ENCODE measurements at places on chromosomes 11 and 22.

DNA sequence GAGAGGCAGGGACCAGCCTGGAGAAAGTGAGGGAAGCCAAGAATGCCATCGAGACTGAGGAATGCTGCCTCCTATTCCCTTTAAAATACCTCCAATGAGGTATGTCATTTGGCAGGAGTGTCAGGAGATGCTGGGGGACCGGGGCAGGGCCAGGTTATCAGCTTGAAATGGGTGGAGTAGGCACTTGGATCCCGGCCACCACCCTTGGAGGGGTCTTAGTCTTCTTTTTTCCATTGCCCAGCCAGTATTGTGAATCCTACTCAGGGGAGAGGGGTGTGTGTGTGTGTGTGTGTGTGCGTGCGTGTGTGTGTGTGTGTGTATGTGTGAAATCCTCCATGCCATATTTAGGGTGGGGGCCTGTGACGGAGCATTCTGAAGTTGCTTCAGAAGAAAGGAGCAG, 116.2 kb downstream of the ZBTB16 start:
- DNase-seq = no peak

- no peak for DNase-seq
Observed at GRCh38 chr11:104881117-104881794, 17.0 kb downstream of the CASP12 start.

- peak; percentile 45 for DNase-seq
Observed at GRCh38 chr11:116217006-116217405, 555.8 kb downstream of the BUD13 start.

DNA sequence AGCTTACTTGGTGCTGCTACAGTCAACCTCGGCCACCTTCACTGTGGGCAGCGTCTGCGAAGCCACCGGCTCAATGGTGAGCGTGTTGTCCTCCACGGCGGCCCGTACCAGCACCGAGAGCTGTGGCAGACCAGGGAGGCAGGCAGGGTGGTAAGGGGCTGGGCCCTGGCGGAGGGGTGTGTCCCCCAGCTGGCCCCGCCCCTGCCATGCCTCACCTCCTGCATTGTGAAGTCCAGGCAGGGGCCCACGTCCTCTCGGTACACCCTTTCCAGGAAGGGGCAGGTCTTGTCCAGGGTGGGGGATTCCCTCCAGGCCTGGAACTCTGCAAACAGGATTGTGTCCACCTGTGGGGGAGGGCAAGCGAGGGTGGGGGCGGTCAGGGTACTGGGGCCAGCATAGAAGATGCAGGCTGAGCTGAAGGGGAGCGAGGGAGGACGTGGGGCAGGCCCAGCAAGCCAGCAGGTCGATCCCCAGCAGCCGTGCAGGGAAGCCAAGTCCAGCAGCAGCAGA, 12.8 kb downstream of the RAB3IL1 start:
- DNase-seq = no peak

DNA sequence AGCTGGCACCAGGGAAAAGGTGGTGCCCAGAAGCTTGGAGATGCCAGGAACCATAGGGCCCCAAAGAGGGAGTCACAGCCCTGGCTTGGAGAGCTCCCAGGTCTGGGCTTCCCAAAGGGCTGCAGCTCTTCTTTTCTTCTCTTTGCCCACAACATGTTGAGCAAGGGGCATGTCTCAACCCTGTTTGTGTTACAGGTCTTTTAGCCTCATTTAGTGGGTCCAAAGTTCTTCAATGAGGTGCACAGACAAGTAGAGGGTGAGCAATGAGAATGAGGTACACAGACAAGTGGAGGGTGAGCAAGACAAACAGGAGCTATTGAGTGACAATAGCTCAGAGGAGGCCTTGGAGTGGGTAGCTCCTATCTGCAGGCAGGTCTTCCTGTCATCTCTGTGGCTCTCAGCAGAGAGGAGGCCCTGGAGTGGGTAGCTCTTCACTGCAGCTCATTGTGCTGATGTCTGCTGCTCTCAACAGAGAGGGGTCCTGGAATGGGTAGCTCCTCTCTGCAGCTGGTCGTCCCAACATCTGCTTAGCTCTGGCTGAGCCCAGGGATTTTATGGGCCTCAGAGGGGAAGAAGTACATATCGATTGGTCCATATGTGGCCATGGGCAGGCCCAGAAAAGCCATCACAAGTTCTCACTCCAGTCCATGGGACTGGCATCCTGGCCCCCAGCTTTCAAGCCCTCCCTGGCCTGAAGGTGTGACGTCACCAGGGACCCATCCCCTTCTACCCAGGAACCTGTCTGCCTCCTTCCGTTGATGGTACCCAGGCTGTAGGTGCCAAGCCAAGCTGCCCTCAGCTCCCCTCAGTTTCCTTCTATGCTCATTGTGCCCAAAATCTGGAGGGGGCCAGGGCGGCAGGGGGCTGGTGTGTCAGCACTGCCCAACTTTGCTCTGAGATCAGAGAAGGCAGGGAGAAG, 34.9 kb downstream of the WBP2NL start:
- DNase-seq = no peak

- no peak for DNase-seq
Observed at GRCh38 chr11:60972182-60973030, 926 bp downstream of the CD6 start.

DNA sequence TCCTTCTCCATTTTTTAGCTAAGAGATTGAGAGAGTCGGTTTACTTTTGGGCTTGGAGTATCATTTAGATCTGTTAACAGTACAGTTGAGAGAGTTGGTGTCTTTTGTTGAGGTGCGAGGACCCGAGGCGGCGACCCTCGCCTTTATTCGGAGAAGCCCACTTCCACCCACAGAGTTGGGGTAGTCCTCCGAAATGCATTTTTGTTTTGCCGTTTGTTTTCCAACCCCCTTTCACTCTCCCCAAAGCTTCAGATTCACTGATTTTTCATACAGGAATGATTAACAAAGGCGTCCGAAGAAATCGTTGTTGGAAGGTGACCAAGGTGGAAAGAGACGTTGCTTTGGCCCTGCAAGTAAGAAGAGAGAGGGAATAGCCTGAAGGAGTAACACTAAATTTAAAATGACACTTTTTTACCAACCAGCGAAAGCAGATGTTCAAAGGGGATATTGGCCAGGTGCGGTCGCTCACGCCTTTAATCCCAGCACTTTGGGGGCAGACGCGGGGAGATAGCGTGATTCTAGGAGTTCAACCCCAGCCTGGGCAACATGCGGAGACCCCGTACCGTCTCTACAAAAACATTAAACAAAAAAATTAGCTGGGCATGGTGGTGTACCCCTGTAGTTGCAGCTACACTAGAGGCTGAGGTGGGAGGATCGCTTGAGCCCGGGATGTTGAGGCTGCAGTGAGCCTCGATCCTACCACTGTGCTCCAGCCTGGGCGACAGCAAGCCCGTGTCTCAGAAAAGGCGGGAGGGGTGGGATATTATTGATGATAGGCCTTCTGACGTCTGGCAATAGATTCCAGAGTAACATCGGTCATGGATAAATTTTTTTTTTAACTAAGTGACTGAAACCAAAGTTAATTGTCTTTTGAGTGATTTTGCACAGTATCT, 899 bp upstream of the RAB30 start:
- no peak for DNase-seq

DNA sequence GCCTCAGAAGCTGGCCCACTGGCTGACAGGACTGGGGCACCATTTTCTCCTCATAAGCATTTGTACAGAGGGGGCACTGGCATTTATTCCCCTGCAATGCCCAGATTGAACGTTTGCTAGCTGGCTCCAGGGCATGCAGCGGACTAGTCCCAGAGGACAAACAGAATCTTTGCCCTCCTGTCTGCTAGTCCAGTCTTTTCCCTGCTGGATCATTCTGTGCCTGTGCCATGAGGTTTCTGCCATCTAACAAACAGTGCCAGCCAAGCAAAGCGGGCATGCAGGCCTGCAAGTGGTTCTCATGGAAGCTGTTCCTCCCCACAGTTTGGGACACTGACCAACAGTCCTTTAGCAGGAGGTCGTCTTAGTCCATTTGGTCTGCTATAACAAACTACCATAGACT, 53.4 kb downstream of the KCNJ1 start:
- DNase-seq = no peak

DNA sequence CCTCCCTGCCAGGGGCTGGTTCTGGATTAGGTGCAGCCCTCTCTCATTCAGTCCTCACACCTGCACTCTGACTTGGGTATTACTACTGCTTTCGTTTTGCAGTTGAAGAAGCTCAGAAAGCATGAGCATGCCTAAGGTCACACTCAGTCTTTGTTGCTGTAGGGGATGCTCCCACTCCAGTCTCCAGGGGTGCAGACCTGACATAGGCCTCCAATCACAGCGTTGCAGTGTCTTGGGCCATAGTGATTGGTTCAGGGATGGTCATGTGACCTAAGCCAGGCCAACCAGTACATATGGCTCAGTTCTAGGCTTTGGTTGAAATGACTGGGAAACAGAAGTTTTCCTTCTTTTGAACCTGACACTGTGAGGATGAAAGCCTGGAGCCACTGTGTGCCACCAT, 61.7 kb downstream of the FBXO7 start:
- no peak for DNase-seq

- DNase-seq = no peak
Observed at GRCh38 chr11:20256925-20257324, 96.7 kb upstream of the DBX1 start.

GRCh38 chr11:47233989-47234668, 14.5 kb downstream of the ACP2 start:
- DNase-seq = peak; percentile 67

DNA sequence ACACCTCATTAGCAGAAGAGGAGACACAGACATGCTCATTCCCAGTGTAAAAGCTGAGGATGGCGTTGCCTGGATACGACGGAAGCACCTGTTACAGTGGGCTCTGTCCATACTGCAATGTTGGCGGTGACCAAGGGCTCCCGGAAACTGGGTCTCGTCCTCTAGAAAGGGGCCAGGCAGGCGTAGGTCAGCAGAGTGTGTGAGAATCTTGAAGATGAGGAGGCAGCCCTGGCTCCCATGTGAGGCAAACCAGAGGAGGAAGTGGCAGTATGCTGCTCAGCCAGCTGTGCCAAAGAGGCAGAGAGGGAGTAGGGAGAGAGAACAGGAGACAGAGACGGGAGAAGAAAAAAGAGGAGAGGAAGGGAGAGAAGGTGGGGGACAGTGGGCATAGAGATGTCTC, 10.3 kb downstream of the LTO1 start:
- no peak for DNase-seq

DNA sequence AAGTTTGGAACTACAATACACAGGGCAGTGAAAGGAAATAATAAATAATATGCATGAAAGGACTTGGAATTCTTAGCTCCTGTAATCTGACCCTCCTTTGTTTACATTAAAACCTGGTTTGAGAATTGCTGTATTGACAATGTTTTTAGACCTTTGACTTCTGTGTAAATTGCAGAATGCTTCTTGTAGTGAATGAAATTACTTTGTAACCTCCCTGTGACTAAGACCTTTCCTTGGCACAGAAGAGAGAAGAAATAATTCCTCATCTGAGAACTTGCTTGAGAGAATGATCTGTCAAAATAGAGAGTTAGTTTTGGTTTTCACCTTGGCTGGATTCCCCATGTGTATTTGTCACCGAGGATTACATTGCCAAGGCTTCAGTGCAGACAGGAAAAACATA, 640.0 kb upstream of the ANO5 start:
- DNase-seq = no peak

- peak; percentile 65 for DNase-seq
Observed at GRCh38 chr11:74318241-74318932, 6.9 kb upstream of the P4HA3 start.

- no peak for DNase-seq
Observed at GRCh38 chr11:55349032-55349431, 6.0 kb downstream of the OR4A16 start.

DNA sequence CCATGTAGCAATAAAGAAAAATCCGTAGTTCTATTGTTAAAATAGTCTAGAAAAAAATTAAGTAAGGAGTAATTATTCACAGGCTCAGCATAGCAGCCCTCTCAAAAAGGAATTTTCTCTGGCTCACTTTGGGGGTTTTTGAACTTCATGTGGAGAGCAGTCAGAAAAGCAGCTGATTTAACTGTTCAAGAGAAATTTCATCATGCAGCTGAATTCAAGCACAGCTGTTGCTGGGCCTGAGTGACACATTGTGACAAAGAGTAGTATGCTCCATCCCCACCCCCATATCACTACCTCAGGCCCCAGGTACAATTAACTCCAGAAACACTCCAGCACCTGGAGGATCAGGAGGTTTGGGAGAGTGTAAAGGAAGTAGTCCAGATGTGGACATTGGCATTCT, 272.1 kb downstream of the FAM76B start:
- DNase-seq = no peak

- no peak for DNase-seq
Observed at GRCh38 chr22:19070397-19071169, 51.6 kb downstream of the DGCR2 start.

GRCh38 chr11:67558084-67558772, 25.4 kb upstream of the GSTP1 start:
- DNase-seq = no peak

- peak; percentile 14 for DNase-seq
Observed at GRCh38 chr11:3195251-3196160, 23.1 kb downstream of the MRGPRG start.
